ENCODE measurements at places on chromosomes 3 and 15.

DNA sequence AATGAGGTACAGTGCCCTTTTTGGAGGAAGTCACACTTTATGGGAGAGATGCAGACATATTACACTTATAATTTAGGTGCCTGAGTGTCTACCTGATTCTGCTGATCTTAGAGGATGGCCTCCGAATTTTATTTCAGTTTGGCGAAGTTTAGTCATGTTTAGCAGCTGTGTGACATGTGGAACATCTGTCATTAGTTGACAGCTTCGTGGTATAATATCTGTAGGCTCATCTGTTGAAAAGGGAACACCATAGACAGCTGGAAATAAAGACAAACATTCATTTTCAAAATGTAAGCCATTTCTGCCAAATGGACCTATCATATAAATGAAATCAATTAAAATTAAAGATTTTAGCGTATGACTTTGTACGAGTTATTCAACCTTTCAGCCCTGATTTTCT is 165.4 kb downstream of the CFAP20DC start:
- DNase-seq = no peak

DNA sequence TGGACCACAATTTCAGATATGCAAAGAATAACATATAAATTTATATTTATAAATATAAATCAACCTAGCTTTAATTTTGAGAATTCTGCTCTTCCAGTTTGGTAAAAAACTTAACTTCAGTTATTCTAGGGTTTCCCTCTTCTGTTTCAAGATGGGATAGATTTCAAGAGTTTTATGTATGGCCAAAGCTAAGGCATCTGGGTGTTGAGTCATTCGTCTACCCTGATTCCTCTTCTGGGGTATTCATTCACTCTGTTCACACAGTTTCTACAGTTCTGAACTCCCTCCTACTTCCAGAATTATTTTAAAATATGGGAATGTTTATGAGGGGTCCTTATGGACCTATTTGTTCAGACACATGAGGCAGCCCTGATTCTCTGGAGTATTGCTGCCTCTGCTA is 4.2 kb upstream of the FGF7 start:
- no peak for DNase-seq

DNA sequence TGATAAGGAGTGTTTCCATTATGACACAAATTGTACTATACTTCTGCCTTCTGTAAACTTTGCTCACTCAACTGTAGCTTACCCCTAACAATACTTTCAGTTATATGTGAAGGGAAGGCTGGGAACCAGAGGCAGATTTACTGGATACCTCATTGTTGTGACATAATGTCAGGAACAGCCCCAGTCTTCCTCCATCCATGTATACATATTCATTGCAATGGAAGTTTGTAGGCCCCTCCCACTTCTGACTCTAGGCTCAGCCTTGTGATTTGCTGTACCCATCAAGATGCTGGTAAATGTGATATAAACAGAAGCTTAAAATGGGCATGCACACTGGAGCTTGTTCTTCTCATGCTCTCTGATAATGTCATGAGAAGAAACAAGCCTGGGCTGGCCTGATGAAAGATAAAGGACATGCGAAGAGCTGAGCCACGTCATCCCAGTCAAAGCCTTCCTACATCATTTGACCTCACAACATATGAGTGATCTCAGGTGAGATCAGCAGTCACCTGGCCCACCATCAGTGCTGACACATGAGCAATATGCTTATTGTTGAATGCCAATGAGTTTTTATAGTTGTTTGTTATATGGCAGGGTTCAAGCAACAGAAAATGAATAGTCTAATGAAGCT is 267.8 kb downstream of the GAP43 start:
- no peak for DNase-seq

DNA sequence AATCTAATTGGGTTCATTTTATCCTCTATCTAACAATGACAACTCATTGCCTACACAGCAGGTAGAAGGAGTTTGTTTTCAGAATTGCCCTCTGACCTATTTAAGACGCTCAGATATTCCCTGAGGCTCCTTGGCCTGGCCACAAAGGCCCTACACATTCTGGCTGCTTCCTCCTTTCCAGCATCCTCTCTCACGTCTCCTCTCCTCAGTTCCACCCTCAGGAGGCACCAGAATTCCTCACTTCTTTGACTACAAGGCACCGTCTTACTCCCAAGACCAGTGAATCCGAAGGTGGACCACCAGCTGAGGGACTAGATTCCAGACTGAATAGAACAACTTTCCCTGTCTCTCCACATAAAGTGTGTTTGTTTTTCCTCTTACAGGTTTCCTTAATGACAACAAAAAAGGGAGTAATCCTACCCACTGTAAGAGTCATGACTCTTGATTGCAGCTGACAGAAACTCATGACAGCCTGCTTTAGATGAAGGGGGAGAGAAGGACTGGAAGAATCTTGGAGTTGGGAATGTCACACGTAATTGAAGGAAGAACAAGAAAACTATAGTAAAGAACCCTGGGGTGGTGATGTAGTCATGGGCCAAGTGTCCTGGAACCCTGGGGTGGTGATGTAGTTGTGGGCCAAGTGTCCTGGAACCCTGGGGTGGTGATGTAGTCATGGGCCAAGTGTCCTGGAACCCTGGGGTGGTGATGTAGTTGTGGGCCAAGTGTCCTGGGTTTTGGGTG is 22.0 kb upstream of the MUC20 start:
- no peak for DNase-seq

DNA sequence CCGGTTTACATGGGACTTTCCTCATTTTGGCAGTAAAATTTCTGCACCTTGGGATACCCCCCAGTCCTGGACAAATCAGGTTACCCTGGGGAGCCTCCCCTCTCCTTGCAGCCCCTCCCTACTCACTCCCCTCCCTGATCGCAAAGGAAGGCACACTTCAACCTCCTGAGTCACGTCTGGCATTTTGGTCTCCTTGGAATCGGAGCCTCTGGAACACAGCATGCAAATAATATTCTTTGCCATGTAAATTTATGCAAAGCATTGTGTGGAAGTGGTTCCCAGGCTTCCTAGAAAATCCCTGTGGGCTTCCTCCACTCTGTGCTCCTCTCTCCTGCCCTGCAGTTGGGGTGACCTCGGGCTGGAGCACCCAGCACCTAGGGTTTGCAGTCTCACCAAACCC is 11.6 kb downstream of the SCN5A start:
- DNase-seq = no peak

DNA sequence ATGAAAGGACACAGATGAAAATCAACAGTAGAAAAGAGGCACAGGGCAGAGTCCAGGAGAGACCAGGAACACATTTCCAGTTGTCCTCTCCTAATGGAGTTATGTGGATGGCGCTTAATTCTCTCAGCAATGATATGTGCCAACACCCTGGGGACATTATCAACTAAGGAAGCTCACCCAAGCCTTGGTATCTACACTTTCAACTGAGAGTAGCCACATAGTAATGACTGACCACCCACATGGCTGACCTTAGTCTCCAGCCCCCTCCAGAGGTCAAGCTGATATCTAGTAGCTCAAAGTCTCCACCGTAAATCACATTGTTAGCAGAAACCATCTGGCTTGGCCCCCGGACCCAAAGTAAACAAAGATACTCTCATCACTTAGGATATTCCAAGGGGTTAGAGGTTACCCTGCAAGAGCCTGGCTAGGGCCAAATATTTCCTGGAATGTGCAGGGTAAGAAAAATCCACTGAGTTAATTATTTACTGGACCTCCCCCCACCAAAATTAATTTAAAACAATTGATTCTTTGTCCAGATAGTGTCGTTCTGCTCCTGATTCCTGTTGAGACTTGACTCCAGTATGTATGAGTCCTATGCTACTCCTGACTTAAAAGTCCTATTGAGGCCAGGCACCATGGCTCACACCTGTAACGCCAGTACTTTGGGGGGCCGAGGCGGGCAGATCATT is 24.8 kb downstream of the GABRR3 start:
- no peak for DNase-seq

GRCh38 chr3:36493051-36493450 is 112.7 kb downstream of the STAC start:
- no peak for DNase-seq

GRCh38 chr3:19254189-19254588 is 105.9 kb downstream of the KCNH8 start:
- no peak for DNase-seq

DNA sequence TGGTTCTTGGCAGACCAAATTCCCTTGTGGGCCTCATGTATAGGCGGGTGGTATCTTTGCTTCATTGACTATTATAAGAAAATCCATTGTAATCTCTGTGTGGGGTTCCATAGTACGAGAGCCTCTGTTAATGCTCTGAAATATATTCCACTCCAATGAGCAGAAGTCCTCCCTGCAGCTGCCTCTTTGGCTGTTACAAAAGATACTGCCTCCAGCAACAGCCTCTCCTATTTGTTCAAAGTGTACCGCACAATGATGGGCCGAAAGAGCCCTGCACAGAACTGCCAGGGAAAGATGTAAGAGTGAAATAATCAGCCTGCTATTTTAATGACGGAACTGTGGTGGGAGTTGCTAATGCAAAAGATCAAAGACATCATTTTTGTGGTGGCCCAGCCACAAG is 48.9 kb downstream of the GRK7 start:
- no peak for DNase-seq

DNA sequence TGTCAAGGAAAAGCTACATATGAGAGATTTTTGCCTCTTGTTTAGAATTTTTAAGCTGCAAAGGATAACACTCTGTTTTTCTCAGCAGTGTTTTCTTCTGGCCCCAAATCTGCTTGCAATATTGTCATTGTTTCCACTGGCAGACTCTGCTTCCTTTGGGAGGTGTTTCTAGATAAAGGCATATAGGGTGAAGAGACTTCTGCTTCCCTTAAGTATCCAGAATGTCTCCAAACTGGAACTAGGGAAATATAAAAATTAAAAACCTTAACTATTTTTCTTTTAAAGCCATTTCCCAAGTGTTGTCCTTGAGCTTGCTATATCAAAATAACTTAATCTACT is 225.8 kb downstream of the CGGBP1 start:
- DNase-seq = no peak

DNA sequence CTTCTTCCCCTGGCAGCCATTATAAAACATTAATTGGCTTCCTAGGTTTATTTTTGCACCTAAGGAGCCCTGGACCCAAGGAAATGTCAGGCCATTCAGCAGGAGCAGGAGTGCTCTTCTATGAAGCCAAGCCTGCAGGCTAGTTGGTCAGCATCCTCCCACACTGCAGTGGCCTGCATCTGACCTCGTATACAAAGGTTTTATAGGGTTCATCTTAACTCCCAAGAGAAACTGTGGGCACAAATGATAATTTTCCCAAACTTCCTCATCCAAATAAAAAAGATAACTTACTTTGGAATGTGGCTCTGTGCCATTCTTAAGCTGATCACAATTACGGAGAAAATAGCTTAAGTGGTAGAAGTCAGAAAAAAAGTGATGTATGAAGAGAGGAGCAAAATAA is 19.4 kb downstream of the PLSCR1 start:
- DNase-seq = no peak

- DNase-seq = no peak
Observed at GRCh38 chr3:124805671-124806070, 75.4 kb downstream of the UMPS start.

Data from T-cell (primary cell).